ENCODE measurements at places on chromosomes 16 and 17. TPM values are rescaled to one million over a fixed set of nuclear protein-coding genes. Genes with fewer than 3 reads are reported as not detected.

Gene NOXO1
- total RNA-seq: not detected

Gene CES1
- total RNA-seq: 4.9 TPM

GRCh38 chr16:9657641-9658040 is 524.6 kb downstream of the GRIN2A start:
- DNase-seq: no peak

DNA sequence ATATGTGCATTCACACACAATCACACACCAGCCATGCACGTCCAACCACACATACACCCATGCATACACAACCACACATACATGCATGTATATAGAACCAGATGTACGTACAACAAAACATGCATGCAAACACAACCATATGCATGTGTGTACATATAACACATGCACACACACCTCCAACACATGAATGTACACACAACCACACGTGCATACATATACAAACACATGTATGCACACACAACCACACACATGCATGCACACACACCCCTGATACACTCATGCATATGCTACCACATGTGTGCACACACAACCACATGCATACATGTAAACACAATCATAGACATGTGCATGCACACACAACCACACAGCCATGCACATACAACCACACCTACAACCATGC is 52.0 kb upstream of the SDK2 start:
- DNase-seq: no peak

- DNase-seq: no peak
Measured at GRCh38 chr16:86480444-86480843, 29.9 kb upstream of the FOXF1 start.

- DNase-seq: no peak
Measured at GRCh38 chr17:19005789-19006430, 1.3 kb upstream of the FAM83G start.

Gene PLCG2
- total RNA-seq: 4.8 TPM

- no peak for DNase-seq
Measured at GRCh38 chr17:4293572-4293971, 29.8 kb upstream of the ANKFY1 start.

Gene PLA2G10
- not detected for total RNA-seq

Gene TNFSF13
- 5.4 TPM for total RNA-seq

Gene C17orf107
- total RNA-seq: 0.20 TPM

DNA sequence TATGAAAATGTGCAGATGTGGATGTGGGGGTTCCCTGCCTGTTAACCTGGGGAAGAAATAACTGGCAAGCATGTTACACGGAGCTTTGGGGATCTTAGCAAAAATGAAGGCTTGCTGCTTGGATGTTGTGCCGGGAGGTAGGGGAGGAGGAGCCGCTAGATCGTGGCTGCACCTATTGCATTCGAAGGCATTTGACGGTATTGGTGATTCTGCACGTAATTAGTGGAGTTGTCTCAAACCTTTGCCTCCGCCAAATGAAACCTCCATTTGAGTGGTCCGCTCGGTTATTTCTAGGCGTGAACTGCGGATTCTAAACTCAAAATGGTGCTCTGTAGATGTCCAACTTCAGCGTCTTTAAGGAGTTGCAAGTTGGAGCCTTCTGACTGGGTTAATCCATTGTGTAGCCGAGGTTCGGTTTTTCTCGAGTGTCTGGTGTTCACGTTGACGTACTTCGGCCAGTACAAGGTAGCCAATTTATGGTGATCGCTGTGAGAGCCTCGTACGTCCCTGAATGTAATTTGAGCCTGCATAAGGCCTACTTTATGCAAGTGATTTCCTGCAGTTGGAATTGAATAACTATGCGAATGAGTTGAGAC is 1.5 kb downstream of the TNRC6C start:
- no peak for DNase-seq

DNA sequence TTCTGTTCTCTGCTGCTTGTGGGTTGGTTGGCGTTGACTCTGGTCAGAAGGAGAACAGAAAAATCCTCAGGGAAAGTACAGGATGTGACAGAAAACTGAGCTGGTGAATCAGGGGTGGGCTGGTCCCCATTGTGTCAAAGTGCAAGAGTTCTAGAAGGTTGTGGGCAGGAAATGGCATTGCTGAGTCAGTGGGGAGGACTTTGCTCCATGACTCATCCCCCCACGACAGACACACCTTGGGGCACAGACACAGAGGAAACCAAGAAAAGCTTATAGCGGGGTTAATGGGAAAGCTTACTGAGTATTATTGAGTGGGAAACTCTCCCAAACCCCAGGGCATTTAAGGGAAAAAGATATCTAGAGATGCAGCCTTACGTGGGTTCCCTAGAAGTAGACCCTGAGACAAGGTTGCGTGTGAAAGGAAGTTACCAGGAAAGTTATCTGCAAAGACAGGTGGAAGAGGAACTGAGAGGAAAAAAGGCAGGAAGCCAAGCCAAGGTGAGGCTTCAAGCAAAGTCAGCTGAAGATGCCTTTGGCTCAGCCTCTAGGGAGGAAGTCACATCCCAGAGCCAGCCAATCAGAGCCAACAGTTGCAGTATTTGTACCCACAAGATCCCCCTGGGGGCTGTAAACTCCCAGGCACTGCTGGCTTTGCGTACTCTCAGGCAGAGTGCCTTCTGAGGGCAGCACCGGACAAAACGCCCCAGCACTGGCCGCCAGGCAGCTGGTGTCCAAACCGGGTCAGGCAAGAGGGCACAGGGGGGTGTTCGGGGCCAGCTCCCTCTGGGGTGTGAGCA is 86.4 kb downstream of the FOXL1 start:
- DNase-seq: no peak

Gene PRSS27
- total RNA-seq: not detected

DNA sequence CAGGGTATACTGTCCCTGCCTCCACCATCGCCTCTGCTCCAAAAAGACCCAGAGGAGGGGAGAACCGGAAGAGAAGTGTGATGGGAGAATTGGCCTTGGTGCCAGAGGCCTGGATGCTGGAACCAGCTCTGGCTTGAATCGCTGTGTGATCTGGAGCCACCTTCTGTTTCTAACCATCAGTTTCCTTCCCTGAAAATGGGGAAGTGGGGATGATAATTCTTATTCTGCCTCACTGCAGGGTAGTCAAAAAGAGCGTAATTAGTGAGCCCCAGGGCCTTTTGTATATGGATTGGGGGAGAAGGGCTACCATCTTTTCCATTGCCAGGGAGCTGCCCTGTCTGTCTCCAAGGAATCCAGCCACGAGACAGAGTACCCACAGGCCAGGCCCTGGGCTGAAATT is 52.2 kb downstream of the CCT6B start:
- no peak for DNase-seq

DNA sequence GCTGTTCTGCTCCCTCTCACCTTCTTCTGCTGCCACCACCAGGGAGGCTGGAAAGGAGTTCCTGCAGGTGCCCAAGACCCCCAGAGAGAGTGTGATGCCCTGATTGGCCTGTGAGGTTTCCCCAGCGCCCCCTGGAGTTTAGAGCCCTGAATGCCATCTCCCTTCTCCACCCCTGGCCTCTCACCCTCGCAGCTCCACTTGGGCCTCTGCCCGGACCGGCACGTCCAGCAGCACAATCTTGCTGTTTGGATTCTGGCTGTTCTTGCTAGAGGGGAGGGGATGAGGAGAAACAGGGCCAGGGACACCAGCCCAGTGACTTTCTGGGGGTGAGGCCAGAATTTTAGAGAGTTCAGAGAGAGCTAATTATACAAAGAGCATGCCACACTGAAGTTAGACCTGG is 12.5 kb upstream of the FAM171A2 start:
- peak; percentile 24 for DNase-seq

DNA sequence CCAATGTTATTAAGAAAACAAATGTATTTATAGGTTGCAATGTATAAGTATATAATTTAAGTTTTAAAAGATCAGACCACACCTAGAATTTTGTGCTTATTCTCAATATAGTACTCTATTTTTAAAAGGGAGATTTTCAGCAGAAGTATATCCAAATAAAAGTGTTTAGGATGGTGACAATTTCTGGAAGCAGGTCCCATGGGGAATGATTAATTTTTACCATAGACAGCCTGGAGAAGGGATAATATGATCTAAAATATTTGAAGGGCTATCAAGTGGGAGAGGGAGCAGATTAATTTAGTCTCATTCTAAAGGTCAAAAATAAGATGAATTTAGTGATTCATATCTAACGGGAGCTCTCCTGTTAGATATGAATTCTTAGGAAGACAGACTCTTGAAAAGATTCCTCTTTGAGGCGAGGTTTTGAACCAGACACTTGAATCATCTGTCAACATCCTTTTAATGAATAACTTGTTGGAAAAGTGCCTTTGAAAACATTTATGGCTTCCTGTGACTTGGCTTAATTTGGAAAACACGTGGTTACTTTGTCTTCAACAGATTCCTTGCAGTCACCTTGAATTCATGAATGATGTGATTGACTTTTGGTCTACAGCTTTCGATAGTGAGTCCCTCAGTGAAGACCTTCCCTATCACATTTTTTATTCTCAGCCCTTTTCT is 29.3 kb upstream of the SMIM36 start:
- no peak for DNase-seq

DNA sequence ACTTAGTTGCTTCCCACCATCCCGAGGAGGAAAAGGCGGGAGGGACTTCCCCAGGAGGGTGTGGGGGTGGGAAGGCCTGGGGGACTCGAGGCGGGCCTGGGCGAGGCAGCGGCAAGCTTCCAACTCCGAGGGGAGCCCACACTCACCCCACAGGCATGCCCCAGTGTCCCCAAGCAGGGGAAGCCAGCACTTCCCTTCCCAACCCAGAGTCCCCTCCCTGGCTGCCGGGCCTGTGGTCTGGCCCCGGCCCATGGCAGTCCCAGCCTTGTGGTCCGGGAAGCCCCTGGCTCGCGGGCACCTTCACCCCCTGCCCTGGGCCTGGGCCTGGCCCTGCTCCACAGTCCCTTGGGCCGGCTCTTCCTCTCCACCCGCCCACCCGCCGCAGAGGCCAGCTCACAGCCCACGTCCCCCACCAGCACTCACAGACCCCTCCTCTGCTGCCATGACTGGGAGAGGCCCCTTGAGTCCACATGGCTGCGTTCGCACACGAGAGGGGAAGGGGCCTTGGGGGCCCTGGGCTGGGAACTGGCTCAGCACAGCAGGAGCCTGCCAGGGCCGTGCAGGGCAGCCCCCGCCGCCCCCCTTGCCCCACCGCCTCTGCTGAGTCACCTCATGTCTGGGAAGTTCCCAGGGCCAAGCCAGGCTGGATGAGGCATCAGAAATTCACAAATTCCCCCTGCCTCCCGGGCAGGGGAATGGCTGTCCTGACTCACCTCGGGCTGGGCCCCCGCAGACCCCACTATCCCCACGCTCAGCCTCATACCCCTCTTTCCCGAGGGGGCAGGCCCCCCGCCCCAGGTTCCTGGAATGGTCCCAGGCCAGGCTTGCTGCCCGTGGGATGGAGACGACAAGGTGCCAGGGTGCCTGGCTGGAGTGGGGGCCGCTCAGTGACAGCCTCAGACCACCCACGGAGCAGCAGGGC is 27.8 kb downstream of the BAHCC1 start:
- DNase-seq: peak; percentile 86

DNA sequence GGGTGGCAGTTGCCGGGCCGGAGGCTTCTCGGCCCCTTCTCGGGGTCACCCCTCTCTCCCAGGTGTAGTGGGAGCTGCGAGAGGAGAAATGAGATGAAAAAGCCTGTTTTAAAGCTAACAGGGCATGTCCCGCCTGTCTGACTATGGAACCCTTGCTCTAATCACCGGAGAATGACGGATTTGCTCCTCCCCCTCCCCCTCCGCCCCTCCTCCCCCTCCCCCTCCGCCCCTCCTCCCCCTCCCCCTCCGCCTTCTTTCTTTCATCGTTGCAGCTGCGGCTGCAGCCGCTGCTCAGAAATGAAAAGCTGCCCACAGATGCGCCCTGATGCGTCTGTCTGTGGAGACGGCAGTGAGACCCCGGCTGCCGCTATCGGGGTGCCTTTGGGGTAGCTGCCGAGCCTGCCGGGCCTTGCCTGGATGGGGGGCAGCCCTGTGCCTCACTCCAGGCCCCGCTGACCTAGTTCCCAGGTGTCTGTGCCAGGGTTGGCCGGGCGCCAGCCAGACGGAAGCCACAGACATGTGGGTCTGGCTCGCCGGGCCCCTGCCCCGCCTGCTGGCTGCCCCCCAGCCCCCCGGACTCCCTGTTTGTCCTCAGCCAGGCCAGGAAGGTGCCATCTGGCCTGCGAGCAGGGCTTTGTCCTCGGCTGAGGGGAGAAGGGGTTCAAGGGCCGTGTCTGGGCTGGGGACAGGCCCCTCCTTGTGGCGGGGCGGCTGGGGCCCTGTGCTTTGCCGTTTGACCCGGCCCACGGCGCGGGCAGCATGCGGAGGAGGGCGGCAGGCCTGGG is 37.7 kb downstream of the GINS2 start:
- peak; percentile 84 for DNase-seq

- DNase-seq: no peak
Measured at GRCh38 chr16:89013111-89013510, 36.1 kb upstream of the CBFA2T3 start.

GRCh38 chr17:29012535-29012934 is 6.7 kb upstream of the SEZ6 start:
- DNase-seq: no peak

GRCh38 chr16:29990883-29991570 is 4.4 kb downstream of the HIRIP3 start:
- no peak for DNase-seq

GRCh38 chr16:82713778-82714177 is 87.0 kb downstream of the CDH13 start:
- DNase-seq: no peak

DNA sequence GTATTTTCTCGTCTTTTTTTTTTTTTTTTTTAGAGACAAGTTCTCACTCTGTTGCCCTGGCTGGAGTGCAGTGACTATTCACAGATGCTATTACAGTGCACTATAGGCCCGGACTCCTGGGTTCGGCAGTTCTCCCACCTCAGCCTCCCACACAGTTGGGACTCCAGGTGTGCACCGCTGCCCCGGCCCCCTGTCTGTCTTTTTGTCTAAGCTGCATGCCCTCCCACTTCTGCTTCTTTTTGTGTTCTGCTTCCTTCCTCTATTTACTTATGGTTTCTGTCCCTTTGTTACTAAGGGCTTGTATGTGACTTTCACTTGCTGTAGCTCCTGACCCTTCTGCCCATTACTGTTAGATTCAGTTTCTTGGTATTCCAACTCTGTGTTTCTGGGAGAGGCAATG is 20.5 kb downstream of the SLC7A6 start:
- DNase-seq: no peak

- peak; percentile 80 for DNase-seq
Measured at GRCh38 chr17:78736526-78737079, 45.5 kb downstream of the CYTH1 start.

DNA sequence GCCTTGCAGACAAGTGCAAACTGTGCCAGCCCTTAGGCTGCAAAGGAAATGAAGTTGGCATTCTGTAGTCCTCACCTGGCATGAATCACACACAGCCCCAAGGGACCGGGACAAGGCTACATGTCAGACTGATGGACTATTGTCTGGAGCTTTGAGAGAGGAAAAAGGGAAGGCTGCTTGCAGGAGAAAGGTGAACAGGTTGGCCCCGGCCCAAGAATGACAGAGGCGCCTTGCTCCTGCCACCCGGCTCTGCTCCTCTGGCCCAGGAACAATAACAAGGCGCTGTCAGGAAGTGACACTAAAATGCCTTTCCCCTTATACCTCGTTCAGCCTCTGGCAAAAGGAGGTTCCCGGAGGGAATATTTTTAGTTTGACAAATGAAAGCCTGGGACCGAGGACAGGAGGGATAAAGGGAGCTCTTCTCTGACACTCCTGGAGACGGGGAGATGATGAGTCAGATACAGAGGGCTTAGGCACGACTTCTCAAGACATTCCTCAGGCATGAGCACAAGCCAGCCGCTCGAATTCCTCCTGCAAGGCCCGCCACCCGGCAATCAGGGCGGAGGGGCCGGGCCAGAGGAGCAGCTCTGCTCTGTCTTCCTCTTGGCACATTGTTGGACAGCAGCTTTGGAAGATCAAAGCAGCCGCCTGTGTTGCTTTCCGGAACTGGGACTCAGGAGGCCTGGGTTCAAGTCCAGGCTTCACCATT is 105.8 kb downstream of the NOG start:
- peak; percentile 78 for DNase-seq

GRCh38 chr17:33927732-33928133 is 327.4 kb upstream of the CCL2 start:
- DNase-seq: no peak
